Natural killer cell treated with Interleukin-12 subunit alpha and Interleukin-12 subunit beta and Interleukin-15 and Interleukin-18, amount 100 ng/mL, for 72 hours (primary cell): ENCODE measurements at places on chromosomes 3 and 15.

GRCh38 chr3:14464141-14464465 lies 61.7 kb downstream of the SLC6A6 start:
- DNase-seq = no peak

- DNase-seq = no peak
Measured at GRCh38 chr3:127019449-127019848, 36.5 kb downstream of the PLXNA1 start.

- no peak for DNase-seq
Measured at GRCh38 chr15:40815042-40815698, 7.9 kb upstream of the DNAJC17 start.

- no peak for DNase-seq
Measured at GRCh38 chr3:132593947-132594323, 3.1 kb upstream of the ACKR4 start.

- no peak for DNase-seq
Measured at GRCh38 chr3:68953816-68954444, 21.6 kb upstream of the TAFA4 start.

DNA sequence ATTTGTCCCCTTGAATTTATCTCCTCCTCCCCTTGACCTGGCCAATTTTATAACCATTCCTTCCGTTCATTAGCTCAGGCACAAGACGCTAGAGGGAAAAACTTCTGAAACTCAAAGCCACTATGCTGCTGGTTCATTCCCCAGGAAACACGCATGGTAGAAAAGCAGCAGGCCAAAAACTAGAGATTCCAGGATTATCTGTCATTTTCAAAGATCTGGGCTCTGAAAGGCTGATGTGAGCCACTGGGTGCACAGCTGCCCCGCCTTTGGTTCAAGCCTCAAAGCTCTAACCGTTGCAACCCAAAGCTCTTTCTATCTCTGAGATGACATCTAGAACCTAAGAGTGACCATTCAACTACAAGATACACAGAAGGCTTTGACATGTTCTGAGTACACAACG lies 6.1 kb downstream of the ANP32A start:
- no peak for DNase-seq

GRCh38 chr15:82649226-82649999 lies 2.2 kb upstream of the CPEB1 start:
- DNase-seq = no peak

- no peak for DNase-seq
Measured at GRCh38 chr3:134239538-134239937, 11.1 kb downstream of the RYK start.
